A172 (cell line): ENCODE measurements at places on chromosomes 7 and 10. TPM values are rescaled to one million over a fixed set of nuclear protein-coding genes. Genes with fewer than 3 reads are reported as not detected.

The ZYX gene
- 53.2 and 57.0 TPM in 2 replicates for total RNA-seq

The PODXL gene
- 446 and 531 TPM in 2 replicates for total RNA-seq

GRCh38 chr7:128453836-128454804 is 1.6 kb upstream of the HILPDA start:
- DNase-seq, result no peak

DNA sequence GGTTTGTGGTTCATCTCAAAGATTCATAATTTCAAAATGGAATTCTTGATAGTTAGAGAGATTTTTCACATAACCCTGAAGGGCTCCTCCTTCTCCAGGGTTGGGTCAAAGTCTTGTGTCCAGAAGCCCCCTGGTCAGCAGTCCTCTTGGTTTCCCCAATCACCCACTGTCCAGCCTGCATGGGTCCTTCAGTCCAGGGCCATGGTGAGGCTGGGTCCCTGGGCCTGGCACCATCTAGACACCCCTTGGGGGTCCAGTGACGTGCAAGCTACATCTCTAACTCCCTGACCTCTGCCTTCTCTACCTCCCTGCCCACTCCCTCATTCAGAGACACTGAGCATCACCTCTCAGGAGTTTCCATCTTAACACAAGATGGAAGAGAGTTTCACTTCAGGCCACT is 26.1 kb downstream of the ANXA8 start:
- no peak for DNase-seq

The AGBL3 gene
- total RNA-seq, result 0.07 and 1.9 TPM in 2 replicates

- DNase-seq, result no peak
Observed at GRCh38 chr10:28489206-28489605, 43.7 kb upstream of the WAC start.

The CAMK1D gene
- 2.6 and 3.4 TPM in 2 replicates for total RNA-seq
